Stimulated activated CD4-positive, alpha-beta T cell treated with anti-CD3 and anti-CD28 coated beads, TNF-alpha, amount 100 ng/mL, for 4 hours (primary cell): ENCODE measurements at places on chromosomes 6 and 20.

GRCh38 chr6:124022641-124023040 lies 219.0 kb downstream of the NKAIN2 start:
- DNase-seq = no peak

DNA sequence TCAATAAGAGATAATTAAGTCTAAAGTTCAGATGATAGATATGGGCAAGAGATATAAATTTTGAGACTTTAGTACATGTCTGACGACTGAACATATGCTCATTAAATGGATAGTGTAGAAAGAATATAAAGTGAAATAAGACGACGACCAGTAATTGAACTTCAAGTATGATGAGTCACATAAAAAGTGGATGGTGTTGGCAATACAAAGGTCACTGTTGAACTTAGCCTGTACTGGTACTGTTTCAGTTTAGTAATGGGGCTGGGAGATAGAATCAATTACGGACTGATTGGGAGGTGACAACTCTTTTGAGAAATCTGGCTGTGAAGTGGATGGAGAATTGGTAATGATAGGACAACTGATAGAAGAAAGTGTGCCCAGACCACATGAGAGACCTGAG lies 68.1 kb downstream of the IBTK start:
- no peak for DNase-seq

- DNase-seq = no peak
Observed at GRCh38 chr6:27238010-27238983, 9.2 kb upstream of the PRSS16 start.

DNA sequence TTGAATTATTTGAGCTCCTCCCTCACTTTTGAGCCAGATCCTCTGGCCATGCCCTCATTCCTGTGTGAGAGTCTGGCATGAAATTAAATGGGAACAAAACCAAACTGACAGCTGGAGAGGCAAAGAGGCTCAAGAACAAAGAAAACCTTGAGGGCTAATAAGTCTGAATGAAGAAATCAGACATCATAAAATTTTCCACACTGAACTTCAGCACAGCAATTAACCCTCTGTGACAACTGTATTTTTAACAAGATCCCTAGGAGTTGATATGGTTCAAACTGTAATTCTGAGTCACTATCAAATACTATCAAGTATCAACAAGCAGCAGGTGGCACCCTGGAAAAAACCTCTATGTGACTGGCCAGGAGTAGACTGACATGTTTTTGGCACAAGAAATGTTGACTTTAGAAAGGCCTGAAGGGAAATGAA lies 109.4 kb upstream of the EMILIN3 start:
- DNase-seq = no peak

DNA sequence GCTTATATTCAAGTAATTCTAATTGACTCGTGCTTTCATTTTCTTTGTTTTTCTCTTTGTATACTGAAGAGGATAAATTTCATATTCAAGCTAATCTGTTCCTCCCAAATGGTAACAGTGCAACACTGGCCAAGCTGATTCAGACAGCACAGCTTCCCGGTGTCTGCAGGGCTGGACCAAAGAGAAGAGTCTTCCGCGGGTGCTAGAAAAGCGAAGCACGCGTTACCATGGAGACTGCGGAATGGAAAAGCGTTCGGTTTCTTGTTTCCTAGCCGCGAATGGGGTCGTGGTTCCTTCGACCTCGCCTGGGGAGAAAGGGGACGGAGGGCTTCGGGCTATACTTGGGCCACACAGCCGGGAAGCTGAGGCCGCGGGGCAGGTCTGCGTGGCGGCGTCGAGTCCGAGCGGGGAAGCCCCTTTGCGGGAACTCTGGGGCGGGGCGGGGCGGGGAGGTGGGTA lies 6.2 kb upstream of the ZNF311 start:
- peak; percentile 24 for DNase-seq

GRCh38 chr20:50733644-50734349 lies 2.4 kb downstream of the PARD6B start:
- DNase-seq = no peak
